ENCODE measurements at places on chromosomes 6 and 20.

DNA sequence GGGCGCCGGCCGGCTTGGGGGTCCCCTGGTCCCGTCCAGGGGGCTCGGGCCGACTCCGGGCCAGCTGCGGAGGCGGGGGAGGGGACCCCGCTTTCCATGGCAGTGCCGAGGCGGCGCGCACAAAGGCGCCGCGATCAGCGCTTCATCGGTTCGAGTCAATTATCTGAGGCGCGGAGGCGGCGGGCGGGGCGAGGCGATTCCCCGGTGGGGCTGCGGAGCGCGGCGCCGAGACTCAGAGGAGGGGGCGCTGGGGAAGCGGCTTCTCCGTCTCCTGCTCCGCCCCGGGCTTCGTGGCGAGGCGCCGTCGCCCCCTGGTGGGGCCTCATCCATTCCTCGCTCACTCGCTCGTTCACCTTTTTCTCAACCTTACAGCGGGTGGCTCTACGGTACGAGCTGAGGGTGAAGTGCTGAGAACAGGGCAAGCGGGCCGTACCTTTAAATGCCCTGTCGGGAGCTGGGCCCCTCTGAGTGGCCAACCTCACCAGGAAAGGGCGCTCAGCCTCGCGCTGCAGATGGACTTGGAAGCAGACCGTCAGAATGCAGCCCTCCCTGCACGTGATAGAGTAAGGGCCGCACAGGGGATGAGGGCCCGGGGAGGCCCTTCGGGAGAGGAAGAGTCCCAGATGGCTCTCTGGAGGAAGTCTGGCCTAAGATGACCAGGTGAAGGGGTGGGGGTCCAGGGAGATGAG lies 39.9 kb downstream of the SLC52A3 start:
- DNase-seq = no peak

DNA sequence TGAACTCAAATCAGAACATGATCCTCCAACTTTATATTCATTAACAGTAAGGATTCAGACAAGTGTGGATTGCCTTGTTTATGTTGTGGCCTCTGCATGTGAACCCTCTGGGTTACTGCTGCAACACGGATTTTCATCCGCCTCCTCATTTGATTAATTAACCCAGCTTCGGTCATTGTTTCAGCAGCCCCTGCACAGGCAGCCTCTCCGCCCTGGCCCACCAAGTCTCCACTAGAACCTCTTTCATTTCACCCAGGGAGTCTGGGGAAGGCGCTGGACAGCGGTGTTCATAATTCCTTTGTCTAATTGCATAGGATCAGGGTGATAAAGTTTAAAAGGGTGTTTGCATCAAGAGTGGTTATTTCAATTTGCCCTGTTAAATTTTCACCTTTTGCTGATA lies 15.7 kb downstream of the NKX2-2 start:
- no peak for DNase-seq

DNA sequence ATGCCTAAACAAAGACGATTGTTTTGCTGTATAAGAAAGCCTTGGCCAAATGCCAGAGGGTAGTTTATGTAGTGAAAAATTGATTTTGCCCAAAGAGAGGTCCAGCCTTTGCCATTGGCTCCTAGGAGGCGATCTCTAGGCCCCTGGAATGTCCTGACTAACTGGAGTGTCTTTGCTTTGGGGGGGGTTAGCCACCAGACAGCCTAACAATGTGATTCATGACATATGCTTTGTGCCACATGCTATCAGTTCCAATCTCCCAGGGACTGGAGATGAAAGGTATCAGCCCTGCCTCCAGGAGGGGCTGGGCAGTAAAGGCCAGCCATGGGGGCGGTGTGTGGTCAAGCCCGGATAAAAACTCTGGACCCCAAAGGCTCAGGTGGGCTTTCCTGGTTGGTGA lies 32.7 kb upstream of the TUBB2A start:
- no peak for DNase-seq

DNA sequence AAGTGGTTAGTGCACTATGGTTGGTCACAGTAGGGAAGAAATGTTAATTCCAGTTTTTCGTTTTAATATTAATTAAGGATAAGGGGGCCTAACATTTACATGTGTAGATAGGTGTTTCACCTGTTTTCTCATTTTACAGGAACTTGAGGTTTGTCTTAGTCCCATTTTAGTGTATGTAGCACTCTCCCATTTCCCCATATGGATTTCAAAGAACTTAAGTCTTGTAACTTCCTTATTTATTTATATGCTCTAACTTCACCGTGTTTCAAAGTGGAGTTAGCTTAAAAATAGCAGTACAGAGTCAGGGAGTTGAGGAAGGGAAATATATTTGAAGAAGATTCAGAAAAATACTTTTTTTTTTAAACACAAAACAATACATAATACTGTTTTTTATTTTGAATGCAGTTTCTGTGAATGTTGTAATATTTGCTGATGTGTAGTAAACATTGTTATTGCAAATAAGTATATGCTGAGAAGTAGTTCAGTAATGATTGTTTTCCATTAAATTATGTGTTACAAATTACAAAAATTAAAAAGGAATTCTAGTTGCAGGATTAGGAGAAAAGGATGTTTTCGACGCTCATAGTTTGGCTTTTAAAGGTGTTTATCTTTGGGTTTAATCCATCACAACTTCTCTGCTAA lies 3.5 kb downstream of the SCAF8 start:
- no peak for DNase-seq

DNA sequence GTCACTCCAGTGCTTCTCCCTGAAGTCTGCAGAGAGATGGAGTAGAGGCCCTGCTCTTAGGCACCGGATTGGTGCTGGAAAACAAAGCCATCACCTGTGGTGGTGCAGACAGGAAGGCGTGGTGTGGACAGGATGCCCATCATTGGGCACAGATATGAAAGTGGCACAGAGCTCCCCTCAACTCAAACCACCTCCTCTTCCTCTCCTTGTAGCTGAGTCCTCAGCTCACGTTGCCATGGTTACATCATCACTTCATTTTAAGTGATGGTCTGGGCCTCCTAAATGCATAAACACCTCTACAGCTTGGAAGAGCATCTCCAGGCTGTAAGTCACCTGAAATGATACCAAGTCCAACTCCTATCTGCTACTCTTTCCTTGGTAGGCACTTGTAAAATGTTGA lies 8.0 kb upstream of the RTF2 start:
- no peak for DNase-seq

DNA sequence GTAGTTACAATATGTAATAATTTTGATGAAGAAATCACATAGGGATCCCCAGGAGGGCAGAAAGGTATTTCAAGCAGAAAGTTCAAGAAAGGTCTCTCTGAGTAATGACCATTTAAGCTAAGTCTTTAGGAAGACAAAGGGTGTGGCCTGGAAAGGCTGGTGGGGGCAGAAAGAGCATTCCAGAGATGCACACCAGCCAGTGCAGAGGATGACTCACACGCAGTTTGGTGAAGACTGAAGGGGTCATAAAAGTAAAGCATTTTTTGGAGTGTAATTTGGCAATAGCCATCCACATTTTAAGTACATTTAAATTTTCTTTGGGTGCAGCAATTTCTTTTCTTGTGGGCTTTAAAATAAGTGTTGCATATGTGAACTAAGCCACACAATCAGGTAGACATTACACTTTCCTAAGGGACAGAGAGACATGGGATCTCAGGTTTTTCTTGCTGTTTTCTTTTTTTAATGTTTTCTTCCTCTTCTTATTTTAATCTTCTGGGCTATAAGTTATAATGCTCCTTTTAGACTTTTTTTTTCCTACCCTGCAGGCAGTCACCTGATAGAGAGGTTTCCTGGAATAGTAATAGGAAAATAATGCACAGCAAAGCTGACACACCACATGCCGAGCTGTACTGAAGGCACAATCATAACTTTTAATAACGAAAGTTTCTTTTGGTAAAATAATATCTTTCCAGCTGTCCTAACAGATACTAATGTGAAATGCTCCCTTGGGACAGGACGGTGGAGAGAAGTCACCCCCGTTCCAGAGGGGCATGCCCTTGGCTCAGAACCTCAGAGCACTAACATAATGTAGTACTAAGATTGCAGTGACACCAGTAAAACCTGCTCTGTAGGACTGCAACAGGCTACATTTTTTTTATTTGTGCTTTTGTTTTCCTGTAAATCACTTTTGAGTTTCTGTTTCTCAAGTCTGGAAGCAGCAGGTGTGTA lies 49.6 kb upstream of the PTPRK start:
- no peak for DNase-seq

DNA sequence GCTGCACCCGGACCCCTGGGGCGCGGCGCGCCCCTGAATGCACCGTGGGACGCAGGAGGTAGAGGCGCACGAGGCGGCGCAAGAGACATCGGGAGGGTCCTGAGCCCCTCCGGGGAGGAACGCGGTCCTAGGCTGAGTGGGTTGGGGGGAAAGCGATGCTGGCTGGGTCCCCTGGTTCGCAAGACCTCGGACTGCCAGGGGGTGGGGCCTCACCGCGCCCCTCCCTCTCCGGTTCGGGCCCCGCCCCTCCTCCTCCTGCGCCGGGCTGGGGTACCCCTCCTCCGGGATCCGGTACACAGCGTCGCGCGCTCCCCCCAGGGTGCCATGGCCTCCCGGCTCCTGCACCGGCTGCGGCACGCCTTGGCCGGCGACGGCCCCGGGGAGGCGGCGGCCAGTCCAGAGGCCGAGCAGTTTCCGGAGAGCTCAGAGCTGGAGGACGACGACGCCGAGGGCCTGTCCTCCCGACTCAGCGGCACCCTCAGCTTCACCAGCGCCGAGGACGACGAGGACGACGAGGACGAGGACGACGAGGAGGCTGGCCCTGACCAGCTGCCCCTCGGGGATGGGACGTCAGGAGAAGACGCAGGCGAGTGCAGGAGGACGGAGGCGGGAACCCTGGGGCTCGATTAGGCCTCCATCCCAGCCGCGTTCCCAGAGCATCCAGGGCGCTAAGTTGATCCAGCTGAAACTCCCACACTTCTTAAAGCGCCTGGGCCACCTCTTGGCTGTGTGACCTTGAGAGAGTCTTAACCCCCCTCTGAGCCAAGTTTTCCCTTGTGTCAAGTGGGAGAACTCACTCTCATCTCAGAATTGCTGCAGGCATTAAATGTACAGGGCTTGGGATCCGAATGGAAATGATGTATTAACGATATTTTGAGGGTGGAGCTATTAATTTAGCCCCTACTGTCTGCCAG lies 541 bp downstream of the SNX21 start:
- DNase-seq = no peak

DNA sequence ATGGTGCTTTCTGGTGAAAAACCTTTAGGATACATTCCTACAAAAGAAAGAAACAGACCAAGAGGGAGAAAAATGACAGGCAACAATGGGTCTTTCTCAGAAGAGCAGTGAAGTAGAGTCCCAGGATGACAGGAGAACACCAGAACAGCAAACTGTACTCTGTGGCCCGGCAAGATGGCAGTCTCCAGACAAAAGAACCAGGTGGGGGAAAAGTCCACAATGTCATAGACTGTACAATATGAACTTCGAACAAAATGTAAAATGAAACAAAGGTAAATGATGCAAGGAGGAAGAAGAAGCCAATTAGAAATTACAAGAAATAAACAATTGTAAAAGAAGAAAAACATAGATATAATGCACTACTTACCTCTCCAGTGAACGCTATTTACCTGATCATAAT lies 23.2 kb upstream of the HSF2 start:
- no peak for DNase-seq

GRCh38 chr6:45665859-45666258 lies 288.1 kb upstream of the SUPT3H start:
- DNase-seq = no peak

DNA sequence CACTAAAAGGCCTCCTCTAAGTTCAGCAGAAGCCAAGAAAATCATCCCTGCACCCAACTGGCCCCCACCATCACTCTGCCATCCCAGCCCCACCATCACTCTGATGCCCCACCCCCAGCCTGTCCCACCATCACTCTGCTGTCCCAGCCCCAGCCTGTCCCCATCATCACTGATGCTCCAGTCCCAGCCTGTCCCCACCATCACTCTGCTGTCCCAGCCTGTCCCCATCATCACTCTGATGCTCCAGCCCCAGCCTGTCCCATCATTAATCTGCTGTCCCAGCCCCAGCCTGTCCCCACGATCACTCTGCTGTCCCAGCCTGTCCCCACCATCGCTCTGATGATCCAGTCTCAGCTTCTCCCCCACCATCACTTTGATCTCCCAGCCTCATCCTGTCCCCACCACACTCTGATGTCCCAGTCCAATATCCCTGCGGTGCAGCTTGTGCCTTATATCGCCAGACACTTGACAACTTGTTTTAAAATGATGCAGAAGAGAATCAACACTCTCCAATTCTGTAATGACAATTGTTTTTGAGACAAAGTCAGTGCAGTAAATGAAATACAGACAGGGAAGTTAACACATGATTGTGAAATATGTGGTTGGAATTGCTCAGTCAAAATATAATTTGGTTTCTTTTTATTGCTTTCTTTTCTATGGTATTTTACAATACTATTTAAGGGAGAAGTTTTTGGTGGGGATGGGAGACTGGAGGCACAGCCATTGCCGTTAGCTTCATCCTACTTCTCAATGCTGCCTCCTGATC lies 100.8 kb downstream of the TNFAIP3 start:
- DNase-seq = no peak

- DNase-seq = no peak
These were observed 119.0 kb upstream of the STMND1 start for GRCh38 chr6:16982807-16983206.

GRCh38 chr6:14517516-14518105 lies 400.0 kb downstream of the CD83 start:
- DNase-seq = no peak

DNA sequence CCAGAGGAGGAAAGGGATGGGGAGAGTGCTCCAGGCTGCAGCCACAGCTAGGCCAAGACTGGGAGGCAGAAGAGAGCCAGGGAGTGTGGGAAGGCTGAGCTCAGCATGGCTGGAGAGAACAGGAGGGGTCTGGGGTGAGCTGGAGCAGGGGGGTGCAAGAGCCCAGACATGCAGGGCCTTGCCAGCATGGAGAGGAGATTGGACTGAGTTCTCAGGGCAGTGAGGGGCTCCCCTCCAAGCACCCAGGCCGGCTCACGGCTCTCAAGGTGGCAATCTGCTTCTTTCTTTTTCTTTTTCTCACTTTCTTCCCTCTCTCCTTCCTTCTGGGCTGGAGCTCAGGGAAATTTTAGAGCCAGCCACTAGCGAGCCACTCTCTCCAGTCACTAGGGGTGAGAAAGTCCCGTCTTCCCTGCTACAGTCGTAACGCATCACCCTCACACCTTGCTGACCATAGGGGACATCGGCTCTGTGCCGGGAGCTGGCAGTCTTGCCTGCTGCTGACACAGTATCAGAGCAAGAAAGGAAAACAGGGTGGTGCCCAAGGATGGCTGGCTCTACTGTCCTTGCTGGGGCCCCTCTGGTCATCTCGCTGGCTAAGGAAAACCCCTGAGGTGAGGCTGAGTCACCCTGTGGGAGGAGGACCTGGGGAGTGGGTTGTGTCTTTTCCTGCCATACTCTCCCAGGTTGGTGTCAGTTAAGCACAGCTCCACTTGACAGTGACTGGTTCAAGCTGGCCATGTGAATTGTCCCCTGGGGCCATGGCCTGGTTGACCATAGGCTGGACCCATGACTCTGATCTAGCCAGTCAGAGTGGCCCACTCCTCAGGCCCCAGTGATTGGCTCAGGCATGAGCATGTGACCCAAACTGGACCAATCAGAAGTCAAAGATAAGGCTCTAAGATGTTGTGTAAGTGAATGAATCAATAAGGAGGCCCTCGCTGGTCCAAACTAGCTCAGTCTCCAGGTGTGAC lies 135.1 kb upstream of the PMEPA1 start:
- DNase-seq = no peak
